ENCODE measurements at places on chromosomes 11 and 22. TPM values are rescaled to one million over a fixed set of nuclear protein-coding genes. Genes with fewer than 3 reads are reported as not detected.
A peak's percentile ranks its signal among the peaks of the same experiment; 100 is the strongest.

The FOXR1 gene
- not detected for total RNA-seq

- no peak for DNase-seq
Measured at GRCh38 chr11:119796363-119797060, 67.5 kb upstream of the NECTIN1 start.

DNA sequence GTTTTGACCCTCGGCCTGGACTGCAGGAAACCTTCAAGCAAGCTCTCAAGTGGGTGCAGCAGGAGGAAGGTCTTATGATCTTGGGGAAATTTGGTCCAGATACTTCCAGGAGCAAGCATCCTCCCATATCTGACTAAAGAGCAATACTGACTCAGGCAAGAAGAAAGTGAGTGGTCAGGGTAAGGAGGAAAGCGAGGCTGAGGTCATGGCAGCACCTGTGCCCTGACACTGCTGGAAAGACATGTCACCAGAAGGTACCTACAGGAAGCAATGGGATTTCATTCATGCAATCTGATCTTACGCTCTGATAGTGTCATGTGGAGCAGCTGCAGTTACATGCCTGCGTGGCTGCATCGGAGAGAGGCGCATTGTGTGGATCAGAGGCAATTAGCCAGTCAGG, 6.5 kb upstream of the TOP3B start:
- no peak for DNase-seq

The MMP27 gene
- not detected for total RNA-seq

The SGSM1 gene
- not detected for total RNA-seq

GRCh38 chr11:131686836-131687235, 316.4 kb downstream of the NTM start:
- DNase-seq, result no peak

DNA sequence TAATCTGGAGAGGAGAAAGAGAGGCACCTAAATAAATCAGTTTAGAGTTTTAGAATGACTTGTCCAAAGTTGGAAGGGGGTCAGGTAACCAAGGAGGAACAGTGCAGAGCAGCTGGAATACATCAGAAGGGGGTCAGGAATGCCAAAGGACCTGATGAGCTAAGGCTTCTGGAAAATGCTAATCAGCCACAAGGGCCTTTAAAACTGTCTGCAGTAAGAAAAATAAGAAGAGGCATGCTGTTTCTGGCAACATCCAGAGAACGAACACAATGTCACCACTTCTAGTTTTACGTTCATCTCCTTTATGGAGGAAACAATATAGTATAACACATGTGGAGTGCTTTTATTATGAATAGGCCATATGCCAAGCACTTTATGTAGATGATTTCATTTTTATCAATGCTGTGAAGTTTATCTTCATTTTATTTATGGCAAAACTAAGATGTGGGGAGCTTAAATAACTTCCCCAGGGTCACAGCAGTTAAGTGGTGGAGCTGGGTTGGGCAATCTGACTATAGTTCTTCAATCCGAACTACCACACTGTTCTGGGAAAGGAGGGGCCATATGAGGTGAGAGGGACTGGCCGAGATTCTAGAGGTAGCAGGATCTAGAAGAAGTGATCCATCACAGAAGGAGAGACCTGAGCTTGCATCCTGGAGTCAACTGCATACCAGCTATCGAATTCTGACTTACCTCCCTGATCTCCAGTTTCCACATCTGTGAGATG, 22.6 kb downstream of the ACO2 start:
- peak; percentile 36 for DNase-seq

The CD3D gene
- total RNA-seq, result 0.61 TPM

The FOLH1 gene
- total RNA-seq, result 0.36 TPM

The MS4A12 gene
- 0.31 TPM for total RNA-seq

GRCh38 chr22:24803064-24803542, 2.9 kb upstream of the SGSM1 start:
- DNase-seq, result no peak

- no peak for DNase-seq
Measured at GRCh38 chr11:21412652-21413383, 743.4 kb downstream of the NELL1 start.

The NCF4 gene
- total RNA-seq, result not detected

DNA sequence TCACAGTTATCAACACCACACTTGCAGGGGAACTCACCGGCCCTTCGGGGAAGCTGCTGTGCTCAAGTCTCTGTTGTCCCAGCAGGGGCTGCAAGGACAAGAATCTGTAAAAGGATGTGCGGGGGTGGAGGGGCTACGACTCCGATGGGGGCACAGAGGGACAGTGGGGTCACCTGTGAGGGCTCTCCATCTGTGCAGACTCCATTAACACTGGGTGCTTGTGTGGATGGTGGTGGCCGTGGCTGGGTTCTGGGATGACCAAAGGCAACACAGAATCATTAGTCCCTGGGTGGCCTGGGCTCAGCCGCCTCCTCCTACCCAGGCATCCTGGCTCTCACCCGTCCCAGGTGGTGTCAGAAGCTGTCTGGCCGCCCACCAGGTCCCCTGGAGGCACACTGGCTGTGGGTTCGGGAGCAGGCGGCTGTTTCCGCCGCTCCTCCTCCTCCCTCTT, 10.2 kb upstream of the RBM4B start:
- no peak for DNase-seq

DNA sequence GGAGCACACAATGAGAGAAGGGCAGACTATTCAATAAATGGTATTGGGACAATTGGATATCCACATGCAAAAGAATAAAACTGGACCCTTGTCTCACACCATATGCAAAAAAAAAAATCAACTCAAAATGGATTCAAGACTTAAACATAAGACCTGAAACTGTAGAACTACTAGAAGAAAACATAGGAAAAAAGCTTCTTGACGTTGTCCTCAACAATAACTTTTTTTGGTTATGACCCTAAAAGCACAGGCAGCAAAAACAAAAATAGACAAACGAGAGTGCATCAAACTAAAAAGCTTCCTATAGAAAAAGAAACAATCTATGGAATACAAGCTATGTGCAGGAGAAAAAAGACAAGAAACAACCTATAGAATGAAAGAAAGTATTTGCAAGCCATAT, 37.1 kb upstream of the EED start:
- no peak for DNase-seq

- DNase-seq, result peak; percentile 54
Measured at GRCh38 chr22:46008291-46008690, 31.3 kb upstream of the WNT7B start.

The NNMT gene
- total RNA-seq, result 394 TPM

The MPST gene
- total RNA-seq, result 67.8 TPM

DNA sequence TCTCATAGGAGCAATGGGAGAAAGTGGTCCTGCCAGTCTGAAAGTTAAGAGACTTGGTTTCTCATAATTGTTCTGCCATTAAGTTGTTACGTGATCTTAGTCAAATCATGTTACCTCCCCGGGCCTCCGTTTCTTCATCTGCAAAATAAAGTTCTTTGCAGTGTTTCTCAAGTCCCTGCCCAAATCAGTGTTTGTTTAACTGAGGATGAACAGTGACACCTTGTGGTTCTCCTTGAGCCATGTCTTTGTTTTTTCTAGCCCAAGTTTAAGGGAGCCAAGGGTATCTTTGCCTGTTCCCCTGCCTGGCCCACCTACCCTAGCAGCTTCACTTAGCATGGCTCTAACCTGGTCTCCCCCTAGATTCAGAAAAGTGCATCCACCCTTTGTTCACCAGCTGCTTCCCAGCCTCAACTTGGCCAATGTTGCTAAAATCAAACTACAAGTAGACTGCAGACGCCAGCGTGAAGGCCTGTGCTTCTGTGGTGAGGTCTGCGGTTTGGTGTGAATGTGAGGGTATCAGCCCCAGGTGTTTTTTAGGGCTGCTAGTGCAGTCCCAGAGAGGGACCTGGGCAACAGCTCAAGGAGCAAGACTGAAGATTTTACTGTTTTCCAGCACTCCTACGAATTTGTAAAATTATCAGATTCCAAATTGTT, 35.5 kb downstream of the FZD4 start:
- DNase-seq, result peak; percentile 74

The GAL3ST3 gene
- total RNA-seq, result 0.61 TPM

Measured in astrocyte (in vitro differentiated cells and primary cell).